ENCODE measurements at places on chromosomes 5 and 9.

DNA sequence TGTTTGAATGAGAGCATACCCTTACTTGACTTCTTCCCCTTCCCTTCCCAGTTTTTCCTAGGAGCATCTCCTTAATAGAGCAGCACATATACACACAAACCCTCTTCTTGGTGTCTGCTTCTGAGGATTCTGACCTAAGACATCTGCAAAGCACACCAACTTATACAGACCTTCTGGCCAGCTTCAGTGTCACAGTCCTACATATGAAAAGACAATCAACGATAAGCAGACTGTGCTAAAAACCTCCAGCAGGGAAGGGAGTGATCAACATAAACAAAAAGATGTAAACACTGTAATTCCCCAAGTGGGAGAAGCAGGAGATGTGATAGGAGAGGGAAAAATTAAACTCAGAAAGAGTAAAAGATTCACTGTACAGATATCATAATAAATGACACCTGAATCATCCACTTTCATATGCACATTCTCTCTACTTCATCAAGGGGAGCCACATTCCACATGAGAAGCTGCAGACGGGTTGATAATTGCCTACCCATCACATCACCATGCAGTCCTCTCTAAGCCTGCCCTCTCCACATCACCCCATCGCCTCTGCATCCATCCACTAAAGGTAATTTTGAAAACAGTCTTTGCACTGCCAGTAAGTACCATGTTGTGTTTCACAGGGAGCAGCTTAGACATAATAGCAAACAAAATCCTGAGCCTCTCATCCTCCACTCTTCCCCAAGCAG, 13.0 kb downstream of the APBA1 start:
- DNase-seq, result no peak

GRCh38 chr9:12712532-12712931, 19.3 kb downstream of the TYRP1 start:
- no peak for DNase-seq

GRCh38 chr9:94082956-94083355, 1.3 kb upstream of the PTPDC1 start:
- peak; percentile 17 for DNase-seq

DNA sequence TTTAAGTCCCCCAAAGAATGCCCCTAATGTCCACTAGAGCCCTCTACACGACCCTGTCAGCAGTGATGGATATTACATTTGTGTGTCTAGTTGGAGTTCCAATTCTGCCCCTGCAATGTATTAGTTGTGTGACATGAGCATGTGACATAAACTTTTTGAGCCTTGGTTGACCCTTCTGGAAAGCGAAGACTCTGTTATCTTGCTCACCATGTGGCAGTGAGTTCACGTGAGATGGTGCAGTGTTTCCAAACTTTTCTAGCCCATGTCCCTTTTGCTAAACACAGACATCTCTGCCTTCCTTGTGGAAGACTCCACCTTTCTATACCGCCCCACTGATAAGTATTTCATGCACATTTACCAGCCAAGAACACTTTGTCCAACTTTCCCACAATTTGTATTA, 87.0 kb upstream of the BOD1 start:
- DNase-seq, result no peak

DNA sequence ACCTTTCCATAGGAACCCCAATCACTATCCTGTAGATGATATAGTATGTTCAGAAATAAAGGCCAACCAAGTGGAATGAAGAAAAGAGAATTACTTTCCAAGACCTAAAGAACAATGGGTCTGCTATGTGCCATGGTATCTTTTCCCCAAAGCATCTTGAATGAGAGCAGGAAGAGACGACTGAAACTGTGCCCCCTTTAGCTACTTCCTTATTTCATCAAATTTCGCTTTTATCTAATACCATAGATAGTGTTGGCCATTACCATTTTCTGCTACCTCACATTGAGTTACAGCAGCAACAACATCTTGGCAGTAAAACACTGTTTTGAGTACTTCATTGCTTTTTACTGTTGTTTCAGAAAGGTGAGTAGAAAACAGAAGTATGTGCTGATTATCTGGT, 266.6 kb downstream of the CD180 start:
- no peak for DNase-seq

GRCh38 chr5:121967187-121967586, 5.4 kb downstream of the SRFBP1 start:
- DNase-seq, result peak; percentile 62

DNA sequence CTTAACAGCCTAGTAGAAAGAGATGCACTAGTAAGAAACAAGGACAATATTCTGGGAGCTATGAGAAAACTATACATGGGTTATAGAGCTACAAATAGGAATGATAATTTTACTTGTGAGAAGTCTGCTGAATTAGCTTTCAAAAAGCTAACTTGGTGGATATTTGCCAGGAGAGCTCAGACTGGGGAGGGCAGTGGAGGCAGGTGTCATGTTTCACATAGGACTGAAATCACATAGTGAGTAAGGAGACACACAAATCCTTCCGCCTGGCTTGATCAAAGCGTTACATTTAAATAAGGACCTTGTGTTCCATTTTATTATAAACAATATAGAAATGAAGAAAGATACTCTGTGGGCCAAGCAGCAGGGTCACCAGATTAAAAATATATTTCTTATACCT, 235.0 kb downstream of the ISL1 start:
- DNase-seq, result no peak

- peak; percentile 18 for DNase-seq
These were observed 32.4 kb downstream of the INSL4 start for GRCh38 chr9:5263351-5264218.

GRCh38 chr5:33837301-33837700, 54.5 kb downstream of the ADAMTS12 start:
- DNase-seq, result no peak

Data from fibroblast of mammary gland (primary cell).